ENCODE measurements at places on chromosomes 1 and 21.

DNA sequence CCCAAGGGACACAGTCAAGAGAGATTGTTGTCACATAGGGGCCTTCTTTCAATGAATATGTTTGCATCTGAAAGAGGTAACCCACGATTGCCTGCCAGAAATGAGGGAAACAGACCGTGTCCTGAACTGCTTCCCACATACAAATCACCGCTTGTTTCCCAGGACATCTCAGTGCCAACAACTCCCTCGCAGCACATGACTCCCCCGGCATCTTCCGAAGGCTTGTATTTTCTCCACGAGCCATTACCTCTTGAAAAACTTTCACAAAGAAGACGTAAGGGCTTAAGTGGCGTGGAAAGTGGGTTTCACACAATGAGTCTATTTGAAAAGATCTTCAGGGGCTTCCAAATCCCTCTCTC is 31.6 kb upstream of the PDE9A start:
- no peak for DNase-seq

GRCh38 chr21:28235169-28235895 is 757.3 kb downstream of the LTN1 start:
- no peak for DNase-seq

GRCh38 chr1:208029381-208030287 is 118.7 kb upstream of the CD34 start:
- peak; percentile 80 for DNase-seq

- no peak for DNase-seq
Observed at GRCh38 chr21:35323947-35324346, 274.8 kb upstream of the RUNX1 start.

- no peak for DNase-seq
Observed at GRCh38 chr1:31064111-31064717, 1.3 kb downstream of the PUM1 start.

Data from iris pigment epithelial cell (primary cell).